ENCODE measurements at places on chromosomes 7 and 10.

- DNase-seq = peak; percentile 9
These were observed 14.6 kb upstream of the FKBP9 start for GRCh38 chr7:32942415-32943251.

- no peak for DNase-seq
These were observed 31.1 kb downstream of the JAZF1 start for GRCh38 chr7:28149291-28150101.

DNA sequence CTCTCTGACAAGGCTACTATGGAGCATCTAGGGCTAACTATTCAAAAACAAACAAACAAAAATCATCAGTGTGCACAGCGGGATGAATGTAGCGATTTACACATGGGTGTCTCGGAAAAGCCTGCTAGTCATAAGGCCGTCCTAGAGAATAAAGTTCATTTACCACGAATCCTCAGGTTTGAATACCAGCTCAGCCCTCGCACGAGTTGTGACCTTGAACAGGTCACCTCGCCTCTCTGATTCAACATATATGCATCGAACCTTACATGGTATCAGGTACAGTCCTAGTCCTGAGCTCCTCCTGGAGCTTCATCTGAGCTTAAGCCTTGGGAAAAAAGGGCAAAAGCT, 572 bp downstream of the ATP5MF start:
- no peak for DNase-seq

DNA sequence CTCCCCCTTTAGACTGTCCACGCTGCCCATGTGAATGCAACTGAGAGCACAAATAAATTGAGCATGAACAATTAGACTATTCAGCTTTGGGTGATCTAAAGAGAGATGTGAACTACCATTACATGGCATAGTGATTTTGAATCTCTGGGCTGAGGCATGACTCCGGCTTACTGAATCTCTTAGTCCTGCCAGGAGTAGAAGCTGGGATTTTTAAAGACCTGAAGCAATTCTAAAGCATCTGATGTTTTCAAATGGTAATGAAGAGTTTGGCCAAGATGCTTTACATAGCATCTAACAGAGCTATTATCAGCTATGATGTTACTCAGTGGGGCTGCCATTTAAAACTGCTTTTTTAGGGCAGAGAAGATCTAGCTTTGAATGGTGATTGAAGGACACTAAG, 1059.1 kb downstream of the SORCS3 start:
- no peak for DNase-seq

- DNase-seq = no peak
These were observed 17.0 kb upstream of the LFNG start for GRCh38 chr7:2502647-2502966.

GRCh38 chr10:62000037-62000603, 98.6 kb downstream of the ARID5B start:
- no peak for DNase-seq

- no peak for DNase-seq
These were observed 61.1 kb downstream of the SORCS1 start for GRCh38 chr10:107103174-107104025.

GRCh38 chr10:11358923-11359575, 252.4 kb downstream of the USP6NL start:
- DNase-seq = no peak

All from activated CD8-positive, alpha-beta memory T cell treated with anti-CD3 and anti-CD28 coated beads for 1 hour (primary cell).